ENCODE measurements at places on chromosomes 11 and 22.

DNA sequence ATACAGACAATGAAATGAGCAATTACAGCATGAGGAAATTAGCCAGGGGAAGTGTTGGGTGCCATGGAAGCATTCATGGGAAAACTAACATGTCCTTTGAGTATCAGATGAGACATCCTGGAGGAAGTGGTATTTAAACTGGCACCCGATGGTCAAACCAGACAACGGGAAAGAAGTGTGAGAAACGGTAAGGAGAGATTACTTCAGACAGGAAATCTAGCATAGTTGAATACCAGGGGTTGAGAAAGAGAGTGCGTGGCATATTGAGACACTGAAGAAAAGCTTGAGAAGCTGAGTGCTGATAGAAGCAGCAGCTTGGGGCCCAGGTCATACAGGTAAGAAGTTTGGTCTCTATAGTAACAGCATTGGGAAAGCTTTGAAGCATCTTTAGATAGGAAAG is 175.3 kb downstream of the C11orf87 start:
- no peak for DNase-seq

DNA sequence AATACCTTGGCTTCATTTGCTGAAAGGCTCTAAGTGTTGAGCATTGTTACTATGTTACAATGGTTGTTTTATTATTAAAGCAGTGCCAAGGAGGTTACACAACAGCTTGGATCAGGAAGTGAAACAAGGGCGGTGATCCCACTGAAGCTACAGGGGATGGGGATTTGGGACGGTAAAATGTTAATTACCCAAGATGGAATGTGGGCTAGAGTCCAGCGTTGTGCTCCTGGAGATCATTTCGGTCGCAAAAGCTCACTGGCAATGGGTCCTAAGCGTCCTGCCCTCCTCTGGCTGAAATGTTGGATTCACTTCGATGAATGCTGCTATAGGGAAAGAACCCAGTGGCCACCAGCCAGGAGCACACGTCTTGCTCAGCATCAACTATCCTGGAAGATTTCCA is 48.3 kb downstream of the FAM83F start:
- DNase-seq: no peak

GRCh38 chr22:44371741-44372525 is 59.2 kb upstream of the SHISAL1 start:
- no peak for DNase-seq

DNA sequence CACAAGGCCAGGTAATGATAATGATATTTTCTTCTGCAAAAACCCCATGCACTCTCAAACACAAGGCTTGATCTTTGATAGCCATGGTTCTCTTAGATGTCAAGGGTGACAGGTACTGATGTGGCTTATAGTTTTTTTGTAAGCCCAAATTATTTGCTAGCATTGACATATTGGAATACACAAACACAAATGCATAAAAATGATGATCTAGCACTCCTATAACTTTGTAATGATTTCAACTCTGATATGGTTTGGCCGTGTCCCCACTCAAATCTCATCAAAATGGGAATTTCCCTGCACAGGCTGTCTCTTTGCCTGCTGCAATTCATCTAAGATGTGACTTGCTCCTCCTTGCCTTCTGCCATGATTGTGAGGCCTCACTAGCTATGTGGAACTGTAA is 572.5 kb upstream of the CCDC90B start:
- DNase-seq: no peak

- DNase-seq: no peak
Observed at GRCh38 chr11:59846556-59846955, 1.3 kb upstream of the CBLIF start.

DNA sequence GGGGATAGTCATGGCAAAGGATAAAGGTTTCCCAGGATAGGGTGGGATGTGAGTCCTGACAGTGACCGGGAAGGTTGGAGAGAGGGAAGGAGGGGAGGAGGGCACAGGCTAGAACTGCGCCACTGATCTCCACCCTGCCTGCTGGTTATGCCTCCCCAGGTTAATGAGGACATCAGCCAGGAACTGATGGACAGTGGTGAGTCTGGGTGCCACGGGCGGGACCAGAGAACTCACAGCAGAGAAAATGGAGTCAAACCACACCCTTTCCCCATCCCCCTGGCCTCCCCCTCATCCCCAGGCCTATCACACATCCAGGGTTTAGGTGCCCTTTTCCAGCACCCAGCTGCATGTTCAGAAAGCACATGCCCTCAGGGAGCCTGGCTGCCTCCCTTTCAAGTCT is 10.2 kb downstream of the ANKK1 start:
- no peak for DNase-seq

DNA sequence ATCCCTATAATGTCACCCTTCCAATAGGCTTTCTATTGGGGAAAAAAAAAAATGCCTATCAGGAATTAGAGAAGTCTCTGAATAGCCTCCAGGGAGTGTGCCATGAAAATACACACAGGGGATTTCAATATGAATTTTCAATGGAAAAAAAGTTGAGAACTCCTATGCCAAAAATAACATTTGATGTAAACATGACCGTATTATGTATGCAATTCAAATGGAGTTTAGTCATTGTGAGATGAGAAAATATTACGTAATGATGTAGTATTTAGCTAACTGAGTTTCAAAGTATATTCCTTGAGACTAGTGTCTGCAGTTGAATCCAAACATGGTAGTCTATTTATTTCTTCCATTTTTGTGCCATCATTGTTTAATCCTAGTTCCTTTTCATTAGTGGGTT is 182.3 kb downstream of the BLID start:
- no peak for DNase-seq

- no peak for DNase-seq
Observed at GRCh38 chr11:18145025-18145424, 12.7 kb downstream of the MRGPRX3 start.

DNA sequence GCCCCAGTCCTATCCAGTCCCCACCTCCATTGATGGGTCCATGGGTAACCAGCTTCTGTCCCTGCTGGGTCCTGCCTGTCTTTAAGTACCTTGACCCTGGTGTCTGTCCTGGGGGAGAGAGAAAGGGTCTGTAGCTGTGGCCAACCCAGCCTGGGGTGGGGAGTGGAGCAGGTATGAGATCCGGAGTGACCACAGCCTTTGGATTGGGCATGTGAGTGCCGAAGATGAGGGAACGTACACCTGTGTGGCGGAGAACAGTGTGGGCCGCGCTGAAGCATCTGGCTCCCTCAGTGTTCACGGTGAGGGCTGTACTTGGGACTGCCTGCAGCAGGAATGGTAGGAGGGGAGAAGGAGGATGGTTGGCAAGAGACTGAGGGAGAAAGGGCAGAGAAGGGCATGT is 5.2 kb downstream of the ROBO3 start:
- no peak for DNase-seq

- DNase-seq: no peak
Observed at GRCh38 chr22:33969045-33969444, 48.8 kb upstream of the LARGE1 start.

DNA sequence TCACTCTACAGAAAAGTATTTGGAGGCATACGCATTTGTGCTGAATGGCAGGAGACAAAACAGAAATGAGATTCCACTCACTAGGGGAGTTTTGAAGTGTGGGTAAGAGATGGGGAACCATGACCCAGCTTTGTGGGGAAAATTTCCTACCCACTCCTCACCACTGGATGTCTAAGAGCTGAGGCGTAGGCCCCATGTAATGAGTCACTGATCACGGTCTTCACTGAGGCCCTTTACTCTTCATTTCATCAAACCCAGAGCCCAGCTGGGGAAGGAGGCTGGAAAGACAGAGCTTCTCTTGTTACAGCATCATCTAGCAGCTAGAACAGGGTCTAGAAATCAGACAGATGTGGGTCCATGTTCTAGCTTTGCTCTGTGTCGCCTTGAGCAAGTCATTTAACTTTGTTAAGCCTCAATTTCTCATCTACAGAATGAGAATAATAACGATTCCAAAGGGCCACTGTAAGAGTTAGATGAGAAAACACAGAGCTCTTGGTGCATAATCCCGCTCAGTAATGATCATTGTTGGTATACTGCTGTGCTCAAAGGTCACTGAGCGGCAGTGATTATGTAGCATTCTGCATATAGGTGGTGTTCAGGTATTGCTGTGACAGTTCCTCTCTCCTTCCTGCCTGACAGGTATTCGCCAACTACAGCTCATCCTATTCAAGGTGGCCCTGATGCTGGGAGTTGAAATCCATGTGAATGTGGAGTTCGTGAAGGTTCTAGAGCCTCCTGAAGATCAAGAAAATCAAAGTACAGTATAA is 97.2 kb downstream of the MICAL2 start:
- DNase-seq: no peak

DNA sequence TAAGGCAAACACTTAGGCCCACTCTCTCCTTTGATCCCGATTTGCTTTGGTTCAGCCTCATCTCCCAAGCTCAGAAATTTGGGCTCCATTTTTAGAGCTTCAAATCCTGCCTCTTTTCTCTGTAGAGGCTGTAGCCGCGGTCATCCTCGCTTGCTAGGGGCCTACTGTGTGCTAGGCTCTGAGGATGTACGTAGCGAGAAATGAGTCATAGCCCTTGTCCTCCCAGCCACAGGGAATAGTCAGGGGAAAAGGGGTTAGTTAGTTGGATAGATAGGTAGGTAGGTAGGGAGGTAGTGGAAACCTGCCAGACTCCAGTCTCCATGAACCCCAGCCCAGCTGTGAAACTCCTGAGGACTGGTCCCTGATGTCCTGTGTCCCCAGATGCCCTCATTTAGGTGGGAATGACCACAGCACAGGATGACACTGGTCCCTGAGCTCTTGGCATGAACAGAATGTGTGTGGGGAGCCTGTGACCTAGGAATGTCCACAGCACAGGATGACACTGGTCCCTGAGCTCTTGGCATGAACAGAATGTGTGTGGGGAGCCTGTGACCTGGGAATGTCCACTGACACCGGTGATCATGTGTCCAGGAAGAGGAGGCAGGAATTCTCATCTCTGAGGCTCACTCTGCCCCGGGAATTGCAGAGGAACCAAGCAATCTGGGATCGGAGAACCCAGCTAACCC is 21.4 kb upstream of the HMOX1 start:
- no peak for DNase-seq

DNA sequence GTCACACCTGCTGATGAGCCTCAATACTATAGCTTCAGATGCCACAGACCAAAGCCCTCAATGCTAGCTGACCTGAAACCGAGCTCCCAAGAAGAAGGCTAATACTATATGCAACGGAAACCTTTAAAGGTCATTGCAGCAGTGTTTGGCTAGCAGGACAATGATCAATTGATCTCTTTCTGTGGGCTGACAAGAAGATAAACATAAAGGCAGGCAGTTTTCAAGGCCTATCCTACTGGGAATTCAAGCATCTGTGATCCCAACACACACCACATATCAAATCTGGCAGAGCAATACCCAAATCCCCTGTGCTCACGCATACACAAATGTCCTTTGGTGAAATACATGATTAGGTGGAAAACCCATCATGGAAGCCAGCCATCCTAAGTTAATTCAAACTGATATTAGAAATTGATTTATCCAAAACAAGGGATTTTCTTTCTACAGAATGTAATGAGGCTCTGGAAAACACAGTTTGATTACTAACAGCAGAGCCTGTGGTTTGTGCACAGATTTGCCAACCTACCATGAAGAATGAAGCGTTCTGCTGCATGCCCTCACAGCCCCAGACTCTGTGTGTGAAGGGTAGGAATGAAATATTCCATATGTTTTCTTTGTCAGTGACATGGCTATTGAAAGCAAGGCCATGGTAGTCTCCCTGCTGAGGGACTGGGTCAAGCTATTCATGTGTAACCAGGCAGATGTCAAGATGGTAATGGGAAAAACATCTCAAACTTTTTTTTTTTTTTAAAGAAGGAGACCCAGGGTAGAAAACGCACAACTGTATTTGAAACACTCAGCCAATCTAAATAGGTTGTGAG is 12.2 kb downstream of the LGR4 start:
- DNase-seq: no peak

DNA sequence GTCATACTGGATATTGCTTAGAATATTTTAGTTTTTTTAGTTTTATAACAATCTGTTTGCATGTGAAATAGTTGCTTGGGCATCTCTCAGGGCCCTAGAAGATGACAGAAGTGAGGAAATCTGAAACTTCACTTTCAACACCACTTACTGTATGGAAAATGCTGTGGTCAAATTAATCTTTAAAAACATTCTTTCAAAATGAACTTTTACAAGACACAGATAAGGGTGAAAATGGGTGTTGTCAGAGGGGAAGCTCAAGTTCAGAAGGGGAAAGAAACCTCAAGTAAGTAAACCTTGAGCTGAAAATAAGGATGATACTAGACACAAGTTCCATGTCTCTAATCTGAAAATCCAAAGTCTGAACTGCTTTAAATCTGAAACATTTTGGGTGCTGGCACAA is 1840.1 kb upstream of the RAG2 start:
- DNase-seq: no peak

- DNase-seq: no peak
Observed at GRCh38 chr11:12375720-12376119, 1.7 kb upstream of the PARVA start.

GRCh38 chr22:36753120-36753802 is 22.7 kb downstream of the IFT27 start:
- DNase-seq: no peak

DNA sequence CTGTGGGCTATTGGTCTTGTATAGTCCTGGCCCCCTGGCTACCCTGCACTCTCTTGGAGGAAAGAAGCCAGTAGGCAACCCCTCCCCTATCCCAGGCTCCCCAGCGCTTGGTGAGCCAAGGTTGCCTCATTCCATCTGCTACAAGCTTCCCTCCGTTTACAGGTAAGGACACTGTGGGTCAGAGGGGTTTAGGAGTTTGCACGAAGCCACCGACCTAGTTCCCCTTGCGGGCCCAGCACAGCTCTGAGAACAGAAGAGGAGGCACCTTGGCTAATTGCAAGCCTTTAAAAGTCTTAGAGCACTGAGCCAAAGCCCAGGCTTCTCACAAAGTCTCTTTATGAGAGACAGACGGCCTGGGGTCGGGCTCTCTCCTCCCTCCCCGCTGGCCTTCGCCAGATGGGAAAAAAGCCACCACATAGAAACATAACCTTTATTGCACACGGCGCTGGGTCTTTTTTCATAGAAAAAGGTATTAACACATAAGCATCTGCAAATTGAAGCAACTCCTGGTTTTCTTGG is 99.8 kb downstream of the CEP164 start:
- DNase-seq: no peak

DNA sequence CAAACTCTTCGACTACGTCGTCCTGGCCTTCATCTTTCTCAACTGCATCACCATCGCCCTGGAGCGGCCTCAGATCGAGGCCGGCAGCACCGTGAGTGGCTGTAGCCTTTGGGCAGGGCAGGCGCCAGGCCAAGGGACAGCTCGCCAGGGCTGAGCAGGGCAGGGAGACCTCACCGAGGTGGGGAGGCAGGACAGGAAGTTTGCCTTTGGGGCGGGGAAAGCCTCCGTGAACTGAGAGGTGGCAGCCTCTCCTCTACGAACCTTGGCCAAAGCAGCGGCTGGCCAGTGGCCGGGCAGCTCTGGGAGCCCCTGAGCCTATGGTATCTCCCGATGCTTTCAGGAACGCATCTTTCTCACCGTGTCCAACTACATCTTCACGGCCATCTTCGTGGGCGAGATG is 93.2 kb downstream of the CACNA1I start:
- DNase-seq: no peak

GRCh38 chr11:122138744-122139594 is 23.0 kb upstream of the BLID start:
- no peak for DNase-seq

- no peak for DNase-seq
Observed at GRCh38 chr11:112962579-112963367, 1.6 kb downstream of the NCAM1 start.

GRCh38 chr11:61706452-61707400 is 26.5 kb downstream of the DAGLA start:
- DNase-seq: no peak

- DNase-seq: no peak
Observed at GRCh38 chr11:28679795-28680468, 571.7 kb downstream of the METTL15 start.

Measured in activated CD4-positive, CD25-positive, alpha-beta regulatory T cell (primary cell).